ENCODE measurements at places on chromosomes 1 and 21. TPM values are rescaled to one million over a fixed set of nuclear protein-coding genes. Genes with fewer than 3 reads are reported as not detected.

GRCh38 chr1:64733581-64734286 is 11.1 kb upstream of the RAVER2 start:
- no peak for DNase-seq

DNA sequence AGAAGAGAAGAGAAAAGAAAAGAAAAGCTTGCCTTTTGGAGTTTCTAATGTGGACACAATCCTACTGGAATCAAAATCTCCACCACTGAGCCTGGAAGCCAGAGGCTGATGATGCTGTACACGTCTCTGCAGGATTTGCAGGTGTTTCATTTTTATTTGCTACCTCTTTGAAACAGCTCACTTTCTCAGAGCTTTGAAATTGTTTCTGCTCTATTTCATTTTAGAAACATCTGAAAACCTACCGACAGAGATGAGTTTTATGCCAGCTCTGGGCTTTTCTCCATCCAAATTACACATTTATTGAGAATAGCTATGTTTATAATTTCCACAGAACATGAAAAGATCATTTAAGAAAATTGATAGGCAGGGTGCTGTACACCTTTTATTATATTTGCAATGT is 46.2 kb downstream of the URB2 start:
- DNase-seq = no peak

DNA sequence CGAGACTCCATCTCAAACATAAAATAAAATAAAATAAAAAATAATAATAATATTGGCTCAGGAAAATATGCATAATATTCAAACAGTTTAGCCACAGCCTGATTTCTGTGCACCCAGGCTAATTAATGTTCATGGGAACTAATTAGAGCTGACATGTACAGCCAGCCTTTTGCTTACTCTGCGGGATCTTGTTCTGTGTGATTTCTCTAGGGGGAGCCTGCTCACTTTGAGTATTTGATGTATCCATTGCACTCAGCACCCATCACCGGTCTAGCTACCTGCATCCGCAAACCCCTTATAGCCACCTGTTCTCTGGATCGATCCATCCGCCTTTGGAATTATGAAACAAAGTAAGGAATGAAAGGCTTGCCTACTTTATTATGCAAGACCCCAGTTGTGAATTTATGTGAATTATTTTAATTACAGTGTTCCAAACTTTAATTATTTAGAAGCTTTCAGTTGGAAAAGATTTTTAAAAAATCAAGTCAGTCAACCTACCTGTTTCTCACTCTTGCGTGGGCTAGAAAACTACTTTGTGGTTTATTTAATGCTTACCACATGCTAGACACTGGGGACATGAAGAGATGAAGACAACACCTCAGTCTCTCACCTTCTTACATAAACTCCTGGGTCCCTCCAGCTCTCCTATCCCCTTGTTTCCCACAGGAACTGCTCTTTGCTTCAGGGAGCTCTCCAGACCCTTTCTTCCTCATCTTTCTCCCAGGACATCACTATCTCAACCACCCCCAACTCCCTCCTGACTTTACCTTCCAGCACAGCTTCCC is 25.4 kb downstream of the CFAP57 start:
- no peak for DNase-seq

Gene C4BPB
- total RNA-seq = not detected

Measured in tongue (tissue), 3 donors.